ENCODE measurements at places on chromosomes 7 and 10. TPM values are rescaled to one million over a fixed set of nuclear protein-coding genes. Genes with fewer than 3 reads are reported as not detected.

The ADAP1 gene
- 0.79 TPM for total RNA-seq

The KIF20B gene
- total RNA-seq, result 4.4 TPM

The BAMBI gene
- total RNA-seq, result 0.32 TPM

The ANKRD61 gene
- total RNA-seq, result not detected

The SMC3 gene
- total RNA-seq, result 20.5 TPM

The SDK1 gene
- total RNA-seq, result 1.4 TPM

The DDX50 gene
- total RNA-seq, result 62.6 TPM

The IL15RA gene
- total RNA-seq, result 5.3 TPM

The PLCE1 gene
- 3.3 TPM for total RNA-seq

The INMT gene
- 14.3 TPM for total RNA-seq

The CCDC146 gene
- total RNA-seq, result 2.1 TPM

The PNLIPRP3 gene
- total RNA-seq, result not detected

The EPO gene
- not detected for total RNA-seq

The RP9 gene
- total RNA-seq, result 9.4 TPM

The RSPH10B2 gene
- 0.32 TPM for total RNA-seq

The FRMPD2 gene
- not detected for total RNA-seq

The CRYGN gene
- total RNA-seq, result 0.47 TPM

The CLDN15 gene
- 2.5 TPM for total RNA-seq

The HDAC9 gene
- 3.5 TPM for total RNA-seq

The SEMA3C gene
- total RNA-seq, result 126 TPM

The ITPRID1 gene
- not detected for total RNA-seq

The CPED1 gene
- total RNA-seq, result 36.9 TPM

The PRKAR2B gene
- total RNA-seq, result 3.4 TPM

The ASNS gene
- 27.0 TPM for total RNA-seq

The OPN1SW gene
- total RNA-seq, result not detected

The CALML5 gene
- total RNA-seq, result not detected

The LIPF gene
- not detected for total RNA-seq

The SRRT gene
- total RNA-seq, result 35.1 TPM

The SEC61A2 gene
- 5.7 TPM for total RNA-seq

The PARD3 gene
- 38.4 TPM for total RNA-seq

The SRRM3 gene
- total RNA-seq, result 0.94 TPM

The AKR1D1 gene
- total RNA-seq, result not detected

The OPALIN gene
- not detected for total RNA-seq

The NPC1L1 gene
- total RNA-seq, result 0.09 TPM

The OR2A12 gene
- total RNA-seq, result not detected

The NODAL gene
- not detected for total RNA-seq

The CYP3A7 gene
- 1.1 TPM for total RNA-seq

The NME8 gene
- not detected for total RNA-seq

The RET gene
- total RNA-seq, result 0.17 TPM

Measured in bronchial smooth muscle cell (primary cell).